ENCODE measurements at places on chromosomes 5 and 9.

DNA sequence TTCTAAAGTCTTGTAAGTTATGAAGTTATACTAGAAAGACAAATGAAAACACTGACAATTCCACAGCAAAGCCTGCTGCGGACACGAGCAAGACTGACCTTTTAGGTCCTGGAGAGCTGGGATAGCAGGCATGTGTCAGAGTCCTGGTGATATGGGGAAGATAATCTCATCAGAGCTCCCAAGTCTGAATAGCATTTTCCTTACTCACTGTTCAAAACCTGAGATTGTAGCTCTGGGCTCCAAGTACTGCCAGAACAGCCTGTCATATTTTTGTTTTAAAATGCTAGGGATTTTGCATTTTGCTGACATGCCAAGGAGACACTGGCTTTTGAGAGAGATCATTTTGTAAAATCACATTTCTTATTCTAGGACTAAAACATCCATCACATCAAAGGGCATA, 90.1 kb downstream of the DRD1 start:
- DNase-seq = no peak

GRCh38 chr5:12399868-12400267, 495.6 kb upstream of the CTNND2 start:
- no peak for DNase-seq

DNA sequence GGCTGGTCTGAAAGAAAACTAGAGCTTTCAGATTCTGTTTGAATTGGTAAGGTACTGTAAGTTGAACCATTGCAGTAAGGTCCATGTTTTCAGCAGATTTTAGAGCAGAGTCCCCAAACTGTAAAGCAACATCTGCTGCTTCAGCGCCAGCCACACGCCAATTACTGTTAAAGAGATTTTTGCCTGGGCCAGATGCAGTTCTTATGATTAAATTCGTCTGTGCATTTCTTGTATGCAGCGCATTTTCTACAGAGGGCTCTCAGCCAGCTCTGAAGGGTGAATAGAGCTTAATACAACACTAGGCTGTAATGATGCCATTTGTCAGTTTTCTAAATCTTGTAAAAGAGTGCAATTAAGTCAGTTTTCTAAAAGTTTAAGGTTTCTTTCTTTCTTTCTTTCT, 246.3 kb downstream of the COX7C start:
- no peak for DNase-seq

DNA sequence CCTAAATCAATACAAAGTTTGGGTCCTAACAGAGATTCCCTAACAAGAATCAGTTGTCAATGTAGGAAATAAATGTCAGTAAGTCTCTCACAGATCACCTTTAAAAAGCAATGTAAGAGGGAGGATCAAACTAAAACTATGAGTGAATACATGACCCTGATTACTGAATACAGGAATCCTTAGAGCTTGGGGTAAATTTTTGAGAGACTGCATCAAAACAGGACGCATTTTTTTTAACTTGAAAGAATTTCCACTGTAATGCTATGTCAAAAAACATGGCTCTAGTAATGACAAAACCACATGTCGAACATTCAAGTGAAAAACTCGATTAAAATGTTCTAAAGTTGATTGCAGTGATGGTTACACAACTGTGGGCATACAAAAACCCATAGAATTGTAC, 21.9 kb downstream of the ZDHHC21 start:
- DNase-seq = no peak

DNA sequence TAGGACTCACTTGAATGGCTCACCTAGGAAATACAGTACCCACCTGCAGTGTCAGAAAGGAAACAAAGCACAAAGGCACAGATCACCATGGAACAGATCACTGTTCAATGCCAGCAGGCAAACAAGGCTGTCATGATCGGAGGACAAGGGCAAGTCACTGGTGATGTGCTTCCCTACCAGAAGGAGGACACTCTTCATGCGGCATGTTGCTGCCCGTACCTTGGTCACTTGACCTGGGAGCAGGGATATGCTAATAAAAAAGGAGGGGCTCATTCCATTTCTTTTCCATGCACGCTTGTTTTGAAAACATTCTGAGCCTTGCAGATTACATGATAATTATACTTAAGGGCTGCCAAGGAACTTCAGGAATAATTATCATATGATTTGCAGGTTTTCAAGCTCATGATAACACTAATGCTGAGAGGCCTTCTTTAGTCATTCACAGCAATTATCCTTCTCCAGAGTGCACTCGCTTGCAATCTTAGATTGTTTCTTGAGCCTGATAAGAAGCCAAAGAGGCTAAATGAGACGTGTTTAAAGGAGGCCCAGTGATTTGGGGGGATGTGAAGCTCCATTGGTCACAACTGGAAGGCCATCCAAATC, 36.1 kb upstream of the STARD4 start:
- DNase-seq = no peak

- DNase-seq = no peak
These were observed 391.6 kb upstream of the CHD1 start for GRCh38 chr5:99320436-99320835.

- DNase-seq = no peak
These were observed 10.6 kb downstream of the NR2F1 start for GRCh38 chr5:93593476-93594131.

- DNase-seq = no peak
These were observed 15.8 kb upstream of the NIPAL4 start for GRCh38 chr5:157444224-157444623.

GRCh38 chr5:159765135-159765433, 151.2 kb upstream of the ADRA1B start:
- no peak for DNase-seq

GRCh38 chr5:129361441-129362025, 98.6 kb upstream of the ADAMTS19 start:
- DNase-seq = no peak

- peak; percentile 18 for DNase-seq
These were observed 169.0 kb downstream of the FBXL17 start for GRCh38 chr5:108212775-108213346.

- no peak for DNase-seq
These were observed 833 bp downstream of the GAS1 start for GRCh38 chr9:86946201-86947145.

- DNase-seq = peak; percentile 7
These were observed 1568.9 kb upstream of the ACO1 start for GRCh38 chr9:30815585-30815984.

GRCh38 chr5:10049858-10050455, 199.7 kb downstream of the ATPSCKMT start:
- no peak for DNase-seq

GRCh38 chr5:57650360-57651069, 167.9 kb upstream of the ACTBL2 start:
- DNase-seq = peak; percentile 52

- no peak for DNase-seq
These were observed 34.9 kb downstream of the TENT4A start for GRCh38 chr5:6748142-6748541.

DNA sequence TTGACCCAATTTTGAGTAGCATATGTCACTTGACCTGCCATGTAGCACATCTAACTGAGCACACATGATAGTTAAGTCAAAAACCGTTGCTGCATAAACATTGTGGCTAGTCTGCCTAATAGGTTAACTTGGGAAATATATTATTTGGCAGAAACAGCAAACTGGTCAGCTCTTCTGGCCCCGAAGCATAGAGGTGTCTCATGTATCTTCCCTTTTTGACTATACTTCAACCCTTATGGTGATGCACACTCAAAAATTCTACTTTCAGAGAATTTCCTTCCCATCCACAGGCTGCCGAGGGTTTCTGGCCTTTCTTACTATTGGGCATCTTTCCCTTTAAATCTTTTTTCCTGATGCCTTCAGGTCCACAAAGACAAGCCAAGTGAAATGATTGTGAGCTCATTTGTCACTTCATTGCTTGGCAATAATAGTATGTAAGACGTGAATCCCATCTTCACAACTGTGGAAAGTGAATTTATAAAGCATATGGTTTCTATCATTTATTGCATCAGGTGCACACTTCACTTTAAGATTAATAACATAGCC, 41.2 kb downstream of the MOCS2 start:
- DNase-seq = no peak

- DNase-seq = no peak
These were observed 183.7 kb downstream of the TLR4 start for GRCh38 chr9:117887941-117888340.

GRCh38 chr9:4677392-4677791, 2.0 kb upstream of the CDC37L1 start:
- no peak for DNase-seq

DNA sequence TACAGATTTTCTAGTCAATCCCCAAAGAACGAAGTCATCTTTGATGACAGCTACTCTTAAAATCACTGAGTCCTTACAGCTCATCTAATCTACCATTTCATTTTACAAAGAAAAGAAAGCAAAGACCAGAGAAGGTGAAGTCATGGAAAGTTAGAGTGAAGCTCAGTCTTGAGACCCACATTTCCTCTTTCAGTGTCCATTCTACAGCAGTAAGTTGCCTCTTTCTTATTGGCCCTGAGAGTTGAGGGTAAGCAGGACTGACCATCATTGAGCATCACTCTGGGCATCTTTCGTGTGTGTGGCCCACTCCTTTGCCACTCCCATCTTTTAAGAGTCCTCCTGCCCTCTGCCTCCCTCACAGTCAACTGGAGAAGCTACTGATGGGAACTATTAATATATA, 251.8 kb upstream of the NR4A3 start:
- no peak for DNase-seq

DNA sequence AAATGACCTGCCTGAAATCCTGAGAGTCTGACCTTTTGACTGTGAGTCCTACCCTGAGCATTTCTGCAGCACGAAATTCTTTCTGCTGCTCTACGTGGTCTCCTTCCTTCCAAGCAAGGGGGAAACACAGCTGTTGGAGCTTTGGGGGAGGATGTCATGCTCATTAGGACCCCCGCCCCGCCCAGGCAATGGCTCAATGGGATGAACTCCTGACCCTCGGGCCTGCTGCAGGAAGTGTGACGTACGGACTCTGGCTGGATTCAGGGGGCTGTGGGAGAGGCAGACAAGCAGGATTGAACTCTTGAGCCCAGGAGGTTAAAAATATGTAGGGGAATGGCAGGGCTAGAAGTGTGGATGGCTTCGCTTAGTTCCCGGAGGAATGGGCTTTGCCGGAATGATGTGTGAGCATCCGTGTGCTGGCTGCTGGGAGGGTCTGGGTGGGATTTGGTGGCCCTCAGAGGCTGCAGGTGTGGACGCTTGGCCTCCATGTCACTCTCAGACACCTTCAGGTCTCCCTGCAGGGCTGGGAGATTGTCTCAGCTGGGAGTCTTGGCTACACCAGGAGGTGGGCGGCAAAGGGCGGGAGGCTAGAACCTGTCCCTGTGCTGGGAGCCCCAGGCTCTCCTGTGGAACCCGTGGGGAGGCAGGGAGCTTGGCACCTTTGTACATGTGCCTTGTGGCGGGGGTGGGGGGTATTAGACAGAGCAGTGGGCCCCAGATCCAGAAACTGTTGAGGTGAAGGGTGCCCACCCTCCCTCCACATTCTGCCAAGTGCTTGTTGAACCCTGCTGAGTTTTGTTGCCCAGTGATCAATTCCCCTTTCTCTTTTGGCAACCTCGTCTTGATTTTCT, 26.3 kb downstream of the STC2 start:
- no peak for DNase-seq

GRCh38 chr9:100216178-100216787, 117.2 kb downstream of the INVS start:
- peak; percentile 84 for DNase-seq

- DNase-seq = no peak
These were observed 20.7 kb downstream of the SLIT3 start for GRCh38 chr5:169280286-169280685.

DNA sequence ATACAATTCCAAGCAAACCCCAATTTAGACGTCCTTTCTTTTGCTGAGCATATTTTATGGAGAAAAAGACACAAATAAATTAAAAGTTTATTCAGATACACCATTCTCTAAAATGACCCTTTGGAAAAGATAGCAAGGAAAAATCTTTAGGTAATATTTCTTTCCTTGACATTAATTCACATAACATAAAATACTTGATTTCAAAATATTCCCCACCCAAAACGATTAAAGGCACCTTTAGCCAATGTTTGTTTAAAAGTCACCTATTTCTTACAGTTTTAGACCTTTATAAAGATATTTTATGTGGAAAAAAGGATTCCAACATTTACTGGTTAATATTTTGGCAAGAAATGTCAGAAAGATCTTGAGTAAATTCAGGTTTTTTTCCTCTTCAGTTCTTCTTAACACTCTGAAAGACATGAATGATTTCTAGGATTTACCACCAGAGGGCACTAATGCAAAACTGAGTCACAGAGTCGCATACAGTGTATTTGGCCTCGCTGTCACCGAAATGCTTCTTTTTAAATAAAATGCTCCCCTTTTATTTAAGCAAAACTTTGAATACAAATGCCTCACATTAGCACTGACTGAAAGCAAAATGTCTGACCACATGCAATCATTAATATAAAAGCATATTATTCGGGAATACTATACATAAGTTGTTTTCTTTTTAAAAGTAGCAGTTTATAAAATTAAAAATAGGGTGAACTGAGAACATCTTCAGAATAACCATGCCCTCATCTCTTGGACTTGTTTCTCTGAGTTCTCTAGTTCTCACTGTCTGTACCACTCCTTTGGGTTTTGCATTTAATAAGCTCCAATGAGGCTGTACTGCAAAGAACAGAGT, 122.5 kb downstream of the SLC1A3 start:
- DNase-seq = no peak

DNA sequence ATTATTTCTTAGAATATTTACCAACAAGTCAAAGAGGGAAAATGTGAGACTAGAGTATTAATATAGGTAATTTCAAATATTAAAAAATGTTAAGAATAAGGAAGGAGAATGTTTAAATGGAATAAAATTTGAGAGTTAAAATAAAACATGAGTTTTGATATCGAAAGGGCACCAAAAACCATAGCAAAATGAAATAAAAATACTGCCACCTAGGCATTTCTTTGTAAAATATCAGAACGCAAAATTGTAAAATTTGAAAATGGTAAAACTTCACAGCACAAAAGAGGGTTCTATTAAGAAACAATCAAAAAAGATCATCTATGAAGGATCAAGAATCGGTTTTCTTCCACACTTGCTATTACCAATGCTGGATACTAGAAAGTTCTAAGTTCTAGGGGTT, 418.3 kb downstream of the TAF11L14 start:
- DNase-seq = no peak

DNA sequence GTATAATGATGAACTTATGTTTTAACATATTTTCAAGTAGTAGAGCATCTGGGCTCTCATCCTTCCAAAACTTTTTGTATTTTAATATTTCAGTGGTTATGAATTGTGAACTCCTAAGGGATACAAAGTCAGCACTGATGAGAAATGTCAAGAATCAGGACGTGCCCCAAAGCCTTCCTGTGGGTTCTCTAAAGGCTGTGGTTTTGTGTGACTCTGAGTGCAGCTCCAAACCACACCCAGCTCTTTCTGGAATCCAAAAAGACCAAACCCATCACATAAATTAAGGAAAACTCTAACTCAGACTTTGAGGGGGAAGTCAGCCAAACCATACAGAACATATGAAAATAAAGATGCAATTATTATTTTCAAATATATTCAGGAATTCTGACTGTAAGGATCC, 40.8 kb upstream of the SMU1 start:
- DNase-seq = no peak

- no peak for DNase-seq
These were observed 419.6 kb downstream of the GADD45G start for GRCh38 chr9:90024409-90024808.

DNA sequence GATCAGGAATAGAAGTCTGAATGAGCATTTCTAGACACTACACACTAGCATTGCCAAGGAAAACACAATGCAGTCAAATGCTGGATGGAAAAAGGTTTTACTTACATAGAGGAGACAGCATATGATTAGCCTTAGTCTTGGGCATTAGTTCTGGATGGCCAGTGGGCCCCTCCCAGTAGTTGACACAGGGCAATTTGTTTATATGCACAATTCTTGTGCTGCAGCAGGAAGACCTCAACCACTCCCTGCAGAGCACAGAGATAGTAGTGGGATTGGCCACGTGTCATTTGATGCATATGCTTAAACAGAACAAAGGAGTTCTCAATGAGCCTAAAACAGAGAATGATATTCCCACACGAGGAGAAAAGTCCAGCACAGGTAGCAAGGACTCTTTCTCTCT, 1496.2 kb upstream of the CDH6 start:
- no peak for DNase-seq

Data from iPS DF 6.9 (cell line).